ENCODE measurements at places on chromosomes 2 and 18.

DNA sequence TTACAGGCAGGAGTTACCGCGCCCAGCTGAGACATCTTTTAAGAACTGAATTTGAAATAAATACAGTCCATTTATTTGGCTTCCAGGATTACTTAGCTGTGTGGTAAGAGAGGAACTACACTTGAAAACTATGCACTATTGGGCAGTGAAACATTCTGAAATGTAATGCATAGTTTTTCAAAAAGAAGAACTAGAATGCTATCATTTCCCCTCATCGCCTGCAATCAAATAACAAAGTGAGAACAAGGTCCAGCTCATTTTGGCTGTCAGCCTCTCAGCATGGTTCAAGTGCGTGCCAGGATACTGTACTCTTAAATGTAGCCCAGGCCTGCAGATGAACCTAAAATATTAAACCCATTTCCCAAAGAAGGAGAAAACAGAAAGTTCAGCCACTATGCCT lies 76.6 kb upstream of the ARL5A start:
- DNase-seq = no peak

DNA sequence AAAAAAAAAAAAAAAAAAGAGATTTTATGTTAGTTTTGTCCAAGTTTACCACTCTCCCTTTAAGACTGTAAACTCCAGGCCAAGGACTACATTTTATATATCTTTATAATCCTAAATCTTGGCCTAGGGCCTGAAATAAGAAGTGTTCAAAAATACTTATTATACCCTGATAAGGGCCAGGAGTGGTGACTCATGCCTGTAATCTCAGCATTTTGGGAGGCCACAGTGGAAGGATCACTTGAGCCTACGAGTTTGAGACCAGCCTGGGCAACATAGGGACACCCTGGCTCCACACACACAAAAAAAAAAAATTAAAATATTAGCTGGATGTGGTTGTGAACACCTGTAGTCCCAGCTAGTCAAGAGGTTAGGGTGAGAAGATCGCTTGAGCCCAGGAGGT lies 12.7 kb downstream of the TRIP12 start:
- DNase-seq = no peak

DNA sequence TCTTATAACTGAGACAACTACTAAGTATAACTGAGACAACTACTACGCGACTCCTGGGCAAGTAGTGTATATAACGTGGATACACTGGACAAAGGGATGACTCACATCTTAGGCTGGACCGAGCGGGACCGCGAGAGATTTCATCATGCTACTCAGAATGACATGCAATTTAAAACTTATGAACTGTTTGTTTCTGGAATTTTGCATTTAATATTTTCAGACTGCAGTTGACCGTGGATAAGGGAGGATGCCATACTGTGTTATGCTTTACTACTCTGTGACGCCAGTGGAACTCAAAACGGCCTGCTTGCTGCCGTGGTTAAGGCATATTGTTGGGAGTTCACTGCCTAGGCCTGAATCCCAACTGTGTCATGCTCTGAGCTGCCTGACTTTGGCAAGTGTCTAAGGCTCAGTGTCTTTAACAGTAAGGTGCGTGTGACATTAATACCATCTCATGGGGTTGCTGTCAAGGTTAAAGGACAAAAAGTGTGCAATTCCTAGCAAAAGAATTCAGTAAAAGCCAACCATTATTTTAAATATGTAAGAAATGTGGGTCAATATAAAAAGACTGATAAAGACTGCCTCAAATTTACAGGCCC lies 64.6 kb downstream of the BMP10 start:
- no peak for DNase-seq

DNA sequence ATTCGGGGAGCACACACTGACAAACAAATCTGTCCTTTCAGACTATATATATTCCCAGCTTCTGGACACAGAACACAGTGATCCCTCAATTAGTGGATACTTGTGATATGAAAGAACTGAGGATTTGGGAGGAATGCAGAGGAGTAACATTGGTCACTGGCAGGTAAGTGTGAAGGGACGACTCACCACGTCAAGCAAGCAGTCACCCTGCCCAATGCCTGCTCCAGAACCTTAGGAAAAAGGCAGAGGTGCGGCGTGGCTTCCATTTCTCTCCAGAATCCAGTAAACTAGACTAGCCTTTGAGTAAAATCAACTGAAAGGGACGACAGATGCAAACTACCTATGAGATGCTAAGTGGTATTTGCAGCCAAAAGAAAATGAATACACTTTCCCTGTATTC lies 1.1 kb downstream of the CCDC93 start:
- no peak for DNase-seq

DNA sequence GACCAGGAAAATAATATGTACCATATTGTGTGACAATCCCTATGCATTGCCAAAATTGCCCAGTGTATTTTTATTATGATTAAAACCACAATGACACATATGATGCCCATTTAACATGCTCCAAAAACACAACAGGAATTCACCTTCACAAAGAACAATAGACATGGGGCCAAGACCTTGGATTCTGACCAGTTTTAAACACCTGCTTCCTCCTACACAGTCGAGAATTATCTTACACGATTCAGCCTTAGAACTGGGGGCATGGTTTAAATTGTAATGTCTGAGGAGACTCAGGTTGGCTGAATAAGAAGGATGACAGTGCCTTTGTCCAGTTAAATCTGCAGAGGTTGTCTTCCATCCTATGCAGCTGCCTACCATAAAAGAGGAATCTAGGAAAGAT lies 212.7 kb downstream of the PLCL1 start:
- no peak for DNase-seq

GRCh38 chr18:79257480-79257879 lies 138.2 kb upstream of the NFATC1 start:
- no peak for DNase-seq

DNA sequence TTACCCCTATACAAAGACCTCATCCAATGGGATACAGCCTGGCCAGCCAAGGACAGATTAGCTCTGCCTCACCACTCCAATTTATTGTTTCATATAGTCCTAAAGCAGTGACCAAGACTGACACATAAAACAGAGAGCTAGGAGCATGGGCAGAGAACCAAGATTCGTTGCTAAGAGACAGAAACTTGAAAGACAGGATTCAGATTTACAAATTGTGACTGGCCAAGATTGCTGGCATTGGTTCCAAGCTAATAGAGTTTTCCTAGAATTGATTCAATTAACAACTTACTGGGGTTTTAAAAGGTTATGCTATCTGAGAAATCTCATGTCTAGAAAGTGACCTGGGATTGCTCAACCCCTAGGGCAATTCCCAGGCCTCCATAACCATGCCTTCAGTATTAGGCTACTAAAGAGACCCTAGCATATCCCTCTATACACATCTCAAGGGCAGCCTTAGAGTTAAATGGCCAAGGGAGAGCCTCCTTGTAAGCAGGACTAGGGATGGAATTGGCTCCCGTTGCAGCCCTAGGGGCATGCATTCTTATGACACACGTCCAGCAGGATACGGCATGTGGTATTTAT lies 75.6 kb downstream of the ICOS start:
- no peak for DNase-seq

GRCh38 chr2:65358678-65359400 lies 73.6 kb downstream of the SPRED2 start:
- no peak for DNase-seq

DNA sequence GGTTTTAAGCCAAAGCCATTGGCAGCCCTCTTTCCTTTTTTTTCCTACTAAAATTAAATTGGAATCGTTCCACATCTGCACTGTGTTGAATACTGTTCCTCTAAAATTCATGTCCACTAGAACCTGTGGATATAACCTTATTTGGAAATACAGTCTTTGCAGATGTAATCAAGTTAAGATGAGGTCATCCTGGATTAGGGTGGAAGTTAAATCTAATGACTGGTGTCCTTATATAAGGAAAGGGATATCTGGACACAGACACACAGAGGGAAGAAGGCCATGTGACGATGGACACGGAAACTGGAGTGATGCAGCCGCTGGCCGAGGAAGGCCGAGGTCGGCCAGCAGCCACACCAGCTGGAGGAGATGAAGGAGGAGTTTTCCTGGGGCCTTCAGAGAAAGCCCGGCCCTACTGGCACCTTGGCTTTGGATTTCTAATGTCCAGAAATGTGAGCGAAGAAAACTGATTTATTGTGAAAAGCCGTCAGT lies 49.4 kb downstream of the LONRF2 start:
- DNase-seq = no peak

GRCh38 chr2:134137182-134137611 lies 116.7 kb upstream of the MGAT5 start:
- DNase-seq = no peak

- DNase-seq = no peak
Measured at GRCh38 chr2:1929962-1930361, 185.6 kb upstream of the PXDN start.

DNA sequence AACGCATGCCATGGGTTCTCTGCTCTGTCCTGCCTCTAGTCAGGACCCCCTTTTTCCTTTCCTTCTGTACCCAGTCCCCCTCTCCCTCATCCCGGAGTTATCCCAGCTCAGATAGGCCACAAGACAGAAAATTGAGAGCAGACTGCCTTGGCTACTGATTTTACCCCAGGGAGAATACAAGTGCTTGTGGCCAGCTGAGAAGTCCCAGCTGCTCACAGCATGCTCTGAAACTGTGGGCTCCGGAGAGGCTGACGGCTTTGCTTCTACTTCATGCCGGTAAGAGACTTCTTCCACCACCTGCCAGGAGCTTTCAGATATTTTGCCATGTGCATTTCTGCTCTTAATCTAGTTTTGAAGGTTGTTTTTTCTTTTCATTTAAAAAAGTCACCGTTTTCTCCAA lies 20.0 kb upstream of the SIX2 start:
- no peak for DNase-seq

- DNase-seq = no peak
Measured at GRCh38 chr2:54423213-54423612, 32.9 kb upstream of the SPTBN1 start.

DNA sequence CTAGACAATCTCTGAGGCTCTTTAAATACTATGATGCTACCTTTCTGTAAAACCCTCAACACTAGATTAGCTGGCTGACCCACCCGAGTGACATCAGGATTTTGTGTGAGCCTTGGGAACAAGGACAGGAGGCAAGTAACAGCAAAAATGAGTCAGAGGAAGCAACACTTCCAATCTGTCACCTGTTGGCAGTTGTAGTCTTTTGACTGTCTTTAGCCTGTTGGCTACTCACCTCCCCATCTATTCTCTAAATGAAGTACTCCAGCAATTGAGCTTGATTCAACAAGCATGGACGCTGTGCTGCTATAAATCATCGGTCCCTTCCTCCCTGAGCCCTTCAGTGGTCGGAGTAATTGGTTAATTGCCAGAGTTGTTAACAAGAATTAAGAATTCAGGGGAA lies 898.7 kb downstream of the BCL11A start:
- DNase-seq = no peak

DNA sequence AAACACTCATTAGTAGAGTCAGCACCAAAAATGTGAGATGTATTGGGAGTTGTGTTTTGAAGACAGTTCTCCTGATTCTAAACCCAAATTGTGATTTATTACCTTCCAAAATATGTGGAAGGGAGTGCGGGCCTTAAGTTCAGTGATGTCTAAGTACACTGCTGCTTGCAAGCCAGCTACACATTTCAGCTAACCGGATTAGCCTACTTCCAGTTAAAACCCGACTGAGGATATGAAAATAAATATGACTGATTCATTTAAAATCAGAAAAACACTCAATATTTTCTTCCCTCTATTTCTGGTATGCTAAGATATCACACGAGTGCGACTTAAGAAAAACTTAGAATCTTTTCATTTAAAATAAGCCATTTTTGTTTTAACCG lies 907 bp downstream of the FHL2 start:
- no peak for DNase-seq

DNA sequence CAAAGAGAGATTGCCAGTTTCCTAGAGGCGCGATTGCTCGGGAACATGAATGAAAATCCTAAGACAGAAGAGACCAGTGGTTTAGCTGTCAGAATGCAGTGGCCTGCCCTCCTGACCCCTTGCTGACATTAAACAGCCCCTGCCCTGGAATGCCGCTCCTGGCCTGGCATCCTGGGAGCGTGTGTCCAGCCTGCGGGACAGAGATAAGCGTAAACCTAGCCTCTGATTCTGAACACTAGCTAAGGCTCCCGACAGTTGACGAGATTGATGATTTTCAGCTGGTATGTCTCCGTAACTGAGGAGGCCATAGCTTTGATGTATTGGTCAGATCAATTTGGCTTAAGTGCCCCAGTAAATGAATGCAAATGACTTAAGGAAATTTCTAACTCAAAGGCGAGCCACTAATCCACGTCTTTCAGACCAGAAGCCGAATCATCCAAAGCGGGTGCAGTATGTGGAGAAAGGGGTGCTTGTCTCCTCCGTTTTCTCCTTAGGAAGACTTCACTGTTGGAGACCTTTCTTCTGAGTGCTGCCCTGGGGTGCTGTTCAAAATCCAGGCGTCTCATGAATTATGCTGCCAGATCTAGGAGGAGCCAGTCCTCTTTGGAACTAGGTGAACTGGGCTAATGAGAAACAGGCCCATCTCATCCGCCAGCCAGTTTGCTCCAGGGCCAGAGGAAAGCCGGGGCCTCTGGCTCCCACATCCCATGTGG lies 142.5 kb upstream of the L3MBTL4 start:
- no peak for DNase-seq

DNA sequence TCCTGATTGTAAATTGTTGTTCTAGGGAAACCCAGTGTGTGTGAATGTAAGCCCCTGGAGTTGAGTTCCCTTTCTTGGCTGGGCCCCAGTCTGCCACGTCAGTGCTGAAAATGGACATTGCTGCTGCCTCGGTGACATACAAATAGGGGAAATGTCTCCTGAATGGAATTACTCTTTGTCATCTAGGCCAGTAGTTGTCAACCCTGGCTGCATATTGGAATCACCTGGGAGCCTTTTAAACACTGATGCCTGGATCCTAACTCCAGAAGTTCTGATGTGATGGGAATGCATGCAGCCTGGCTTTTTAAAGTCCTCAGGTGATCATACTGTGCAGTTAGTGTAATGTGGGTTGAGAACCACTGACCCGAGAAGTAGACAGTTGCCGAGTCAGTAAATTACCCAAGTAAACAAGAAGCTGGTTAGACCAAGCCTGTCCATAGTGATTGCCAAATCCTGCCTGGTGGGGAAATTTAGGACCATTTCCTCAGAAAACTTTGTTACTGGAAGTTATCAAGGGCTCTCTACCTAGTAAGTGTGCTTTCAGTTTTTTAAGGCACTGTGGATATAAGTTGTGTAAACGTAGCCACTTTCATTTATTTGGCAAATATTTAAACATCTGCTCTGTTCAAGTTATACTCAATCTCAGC lies 27.6 kb upstream of the IL1R1 start:
- DNase-seq = no peak

GRCh38 chr2:102801098-102801718 lies 39.4 kb downstream of the TMEM182 start:
- no peak for DNase-seq

- DNase-seq = no peak
Measured at GRCh38 chr2:134738141-134738870, 19.5 kb upstream of the TMEM163 start.

- DNase-seq = no peak
Measured at GRCh38 chr2:19670303-19670702, 231.5 kb downstream of the TTC32 start.

DNA sequence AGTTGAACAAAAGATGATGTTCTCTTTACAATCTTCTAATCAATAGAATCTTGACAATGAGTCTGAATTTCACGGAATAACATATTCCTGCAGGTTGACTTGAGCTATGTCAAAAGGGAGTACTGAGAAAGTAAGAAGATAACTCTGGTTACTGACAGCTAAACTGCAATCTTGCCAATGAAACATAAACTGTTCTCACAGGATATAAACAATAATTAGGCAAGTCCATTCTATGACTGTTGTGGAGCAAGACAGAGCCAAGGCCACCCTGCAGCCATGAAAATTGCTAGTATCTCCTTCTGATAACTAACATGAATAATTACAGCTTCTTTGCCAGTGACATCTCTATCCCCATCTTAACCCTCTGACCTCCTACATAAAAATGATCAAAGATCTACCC lies 6.3 kb upstream of the RPRD1A start:
- DNase-seq = no peak

Measured in stimulated activated CD4-positive, alpha-beta T cell treated with anti-CD3 and anti-CD28 coated beads, Interleukin-1b, Interleukin-23, amount 100 ng/mL, for 4 hours (primary cell).